ENCODE measurements at places on chromosomes 2 and 18. TPM values are rescaled to one million over a fixed set of nuclear protein-coding genes. Genes with fewer than 3 reads are reported as not detected.

DNA sequence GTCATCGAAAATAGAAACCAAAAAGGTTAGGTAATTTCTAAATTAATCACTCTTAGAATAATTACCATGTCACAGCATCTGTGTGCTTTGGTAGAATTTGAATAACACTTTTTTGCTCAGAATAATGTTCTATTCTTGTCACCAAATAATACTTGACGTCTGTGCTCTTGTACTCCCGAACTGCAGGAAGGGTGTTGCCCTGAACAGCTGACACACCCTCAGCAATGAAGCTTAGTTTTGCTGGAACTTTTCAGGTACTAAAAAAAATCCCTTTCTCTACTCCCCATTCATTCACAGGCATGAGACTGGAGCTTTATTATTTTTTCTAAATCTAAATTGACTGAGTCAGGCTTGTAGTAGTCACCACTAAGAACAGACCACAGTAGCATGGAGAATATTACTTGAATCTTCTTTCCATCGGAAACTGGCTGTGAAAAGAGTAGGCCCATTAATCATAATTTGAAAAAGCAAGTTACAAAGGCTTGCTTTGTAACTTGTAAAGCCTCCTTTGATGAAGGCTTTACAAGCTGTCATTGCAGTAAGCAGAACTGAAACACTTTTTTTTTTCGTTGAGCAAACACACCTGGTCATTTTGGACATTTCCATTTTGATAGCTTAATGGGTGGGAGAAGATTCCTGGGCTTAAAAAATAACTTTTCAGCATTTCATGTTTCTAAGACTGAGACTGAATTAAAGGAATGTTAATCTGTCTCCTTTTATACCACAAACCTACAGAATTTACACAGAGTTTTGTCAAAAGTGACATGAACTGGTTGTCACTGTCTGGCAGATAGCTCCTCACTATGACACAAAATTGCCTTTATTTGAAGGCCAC, 70.3 kb upstream of the PELI1 start:
- no peaks in the 10 kb centered on the region for H3K36me3 ChIP-seq
- peaks cover 24% of the 10 kb centered on the region for H3K4me1 ChIP-seq
- no peak overlapping the region for H3K4me3 ChIP-seq

DNA sequence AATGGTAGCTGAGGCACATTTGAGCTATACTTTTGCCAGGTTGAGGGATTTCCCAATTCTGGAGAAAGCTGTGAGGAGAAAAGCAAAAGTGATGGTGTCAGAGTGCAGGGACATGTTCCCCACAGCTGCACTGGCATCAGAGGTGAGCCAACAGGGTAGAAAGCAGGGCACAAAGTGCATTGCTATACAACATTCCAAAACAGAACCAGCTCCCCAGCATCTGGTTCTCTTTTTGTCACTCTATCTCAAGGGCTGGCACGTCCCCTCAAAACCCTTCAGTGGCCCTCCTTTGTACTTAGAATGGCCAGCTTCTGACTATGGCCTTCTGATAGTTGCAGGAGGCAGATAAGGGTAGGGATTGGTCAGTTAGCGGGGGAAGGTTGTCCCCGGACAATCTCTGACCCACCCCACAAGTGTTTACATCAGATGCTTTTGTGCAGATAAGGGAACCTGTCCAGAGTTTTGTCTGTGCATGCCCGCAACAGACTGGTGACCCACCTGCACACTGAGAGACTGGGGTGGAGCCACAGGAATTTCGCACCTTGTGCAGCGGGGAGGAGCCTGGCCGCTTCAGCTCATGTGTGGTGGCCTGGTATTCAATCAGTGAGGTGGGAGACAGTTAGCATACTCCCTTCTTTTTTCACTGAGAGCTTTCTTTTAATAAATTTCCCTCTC, 31.0 kb upstream of the TMEM17 start:
- H3K4me3 ChIP-seq: no peak overlapping the region
- DNase-seq: no peak
- H3K36me3 ChIP-seq: no peaks in the 10 kb centered on the region

DNA sequence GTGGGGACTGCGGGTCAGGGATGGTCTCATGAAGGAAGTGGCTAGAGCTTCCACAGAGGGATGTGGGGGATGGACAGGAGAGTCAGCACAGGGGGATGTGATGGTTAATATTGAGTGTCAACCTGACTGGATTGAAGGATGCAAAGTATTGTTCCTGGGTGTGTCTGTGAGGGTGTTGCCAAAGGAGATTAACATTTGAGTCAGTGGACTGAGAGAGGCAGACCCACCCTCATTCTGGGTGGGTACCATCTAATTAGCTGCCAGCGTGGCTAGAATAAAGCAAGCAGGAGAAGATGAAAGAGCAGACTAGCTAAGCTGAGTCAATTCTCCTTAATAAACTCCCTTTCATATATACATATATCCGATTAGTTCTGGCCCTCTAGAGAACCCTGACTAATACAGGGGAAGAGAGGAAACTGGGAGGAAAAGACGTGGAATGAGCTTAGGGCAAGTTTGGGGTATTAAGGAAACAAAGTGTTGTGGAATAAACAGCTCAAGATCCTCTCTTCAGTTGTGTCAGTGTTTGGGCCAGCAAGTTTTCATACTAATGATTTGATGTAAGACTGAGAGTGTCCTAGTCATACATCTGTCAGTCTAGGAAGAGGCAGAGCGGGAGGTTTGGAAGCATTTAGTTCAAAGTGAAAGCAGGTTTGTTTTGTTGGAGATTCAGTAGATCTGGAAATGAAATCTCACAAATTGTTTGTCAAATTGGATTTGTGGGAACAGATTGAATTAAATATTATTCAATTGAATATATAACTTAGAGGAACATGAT, 135.2 kb upstream of the NT5C1B start:
- no peaks in the 10 kb centered on the region for H3K4me1 ChIP-seq
- H3K27me3 ChIP-seq: no peaks in the 10 kb centered on the region
- H3K4me3 ChIP-seq: no peak overlapping the region
- H3K36me3 ChIP-seq: no peaks in the 10 kb centered on the region

GRCh38 chr18:10564975-10565773, 39.3 kb downstream of the NAPG start:
- no peak overlapping the region for H3K4me3 ChIP-seq
- H3K4me1 ChIP-seq: peaks cover 12% of the 10 kb centered on the region
- no peak overlapping the region for H3K27ac ChIP-seq

AMER3 gene
- not detected for total RNA-seq

RGPD3 gene
- 0.73 TPM for total RNA-seq
